Astrocyte (in vitro differentiated cells and primary cell): ENCODE measurements at places on chromosomes 1 and 21.

GRCh38 chr21:37468909-37469308 lies 102.3 kb downstream of the DYRK1A start:
- no peak for DNase-seq

DNA sequence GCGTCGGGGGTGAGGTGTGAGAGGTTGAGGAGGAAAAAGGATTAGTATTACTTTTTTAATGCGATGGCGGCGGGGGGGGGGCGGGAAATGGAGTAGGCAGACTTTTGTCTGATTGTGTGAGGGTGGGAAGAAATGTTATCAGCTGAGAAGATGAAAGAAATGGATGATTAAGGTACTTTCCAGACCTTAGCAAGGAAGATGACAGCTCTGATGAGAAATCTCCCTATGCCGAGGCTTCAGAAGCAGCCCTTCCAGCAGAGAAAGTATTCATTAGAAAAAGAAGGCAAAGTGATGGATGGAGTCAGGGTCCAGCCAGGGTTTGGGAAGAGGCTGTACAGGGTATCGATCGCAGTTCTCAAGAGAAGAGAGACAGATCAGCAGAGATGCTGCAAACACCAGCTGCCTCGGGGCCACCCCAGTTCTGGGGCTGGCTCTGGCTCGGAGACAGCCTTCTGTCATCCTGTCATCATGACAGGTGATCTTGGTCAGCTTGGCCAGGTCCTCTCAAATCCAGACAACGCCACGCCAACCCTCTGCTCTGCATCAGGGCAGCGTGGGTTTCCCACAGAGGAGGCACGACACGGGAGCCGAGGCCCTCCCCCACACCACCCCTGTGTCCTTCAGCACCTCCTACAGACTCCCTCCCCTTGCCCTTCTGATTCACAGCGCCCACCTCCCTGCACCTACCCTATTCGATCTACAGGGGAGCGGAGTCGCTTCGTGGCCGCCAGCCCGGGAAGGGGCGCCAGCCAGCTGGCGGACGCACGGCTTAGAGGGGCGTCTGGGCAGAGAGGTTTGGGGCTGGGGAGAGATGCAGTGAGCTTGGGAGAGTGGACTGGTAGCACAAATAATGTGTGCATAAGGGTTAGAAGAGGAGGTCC lies 674 bp upstream of the ATXN7L2 start:
- DNase-seq: no peak

DNA sequence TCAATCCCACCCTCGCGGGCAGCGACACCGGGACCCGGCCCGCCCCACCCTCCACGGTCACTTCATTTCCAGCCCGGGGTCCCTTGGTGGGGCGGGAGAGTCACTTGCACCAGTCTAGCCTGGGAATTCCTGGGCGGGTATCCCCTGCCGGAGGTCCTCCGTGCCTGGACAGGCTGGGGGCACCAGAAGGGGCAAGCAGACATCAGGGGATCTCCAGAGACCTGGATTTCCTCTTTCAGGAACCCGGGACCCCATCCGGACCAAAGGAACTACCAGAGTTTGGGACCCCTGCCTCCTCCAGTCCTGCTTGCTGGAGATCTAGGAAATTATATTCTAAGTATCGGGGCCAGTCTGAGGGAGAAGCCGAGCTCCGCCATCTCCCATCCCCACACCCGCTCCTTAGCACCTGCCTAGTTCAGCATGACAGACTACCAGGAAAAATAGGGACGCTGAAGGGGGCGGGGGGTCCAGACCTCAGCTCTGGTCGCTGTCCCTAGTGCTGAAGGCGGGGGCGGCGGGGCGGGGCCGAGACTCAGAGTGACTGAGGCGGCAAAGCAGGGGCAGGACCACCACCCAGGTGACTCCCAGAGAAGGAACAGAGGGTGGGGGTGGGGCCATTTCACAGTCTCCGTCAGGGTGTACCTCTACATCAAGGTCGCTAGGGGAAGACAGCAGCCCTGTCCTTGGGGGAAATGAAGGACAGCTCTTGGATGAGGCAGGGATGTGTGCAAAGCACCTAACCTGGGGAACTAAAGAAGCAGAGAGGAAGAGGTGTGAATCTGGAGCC lies 832 bp downstream of the HCN3 start:
- DNase-seq: no peak

GRCh38 chr1:178093951-178094738 lies at the start of gene RASAL2:
RASAL2 (plus strand) TSS chr1:178094104; CDS start chr1:178094493, 389 bp downstream.
- peak; percentile 34 for DNase-seq

- DNase-seq: no peak
Measured at GRCh38 chr21:25709684-25710265, 24.9 kb downstream of the ATP5PF start.

- DNase-seq: no peak
Measured at GRCh38 chr1:24179251-24179840, 7.7 kb downstream of the IFNLR1 start.

DNA sequence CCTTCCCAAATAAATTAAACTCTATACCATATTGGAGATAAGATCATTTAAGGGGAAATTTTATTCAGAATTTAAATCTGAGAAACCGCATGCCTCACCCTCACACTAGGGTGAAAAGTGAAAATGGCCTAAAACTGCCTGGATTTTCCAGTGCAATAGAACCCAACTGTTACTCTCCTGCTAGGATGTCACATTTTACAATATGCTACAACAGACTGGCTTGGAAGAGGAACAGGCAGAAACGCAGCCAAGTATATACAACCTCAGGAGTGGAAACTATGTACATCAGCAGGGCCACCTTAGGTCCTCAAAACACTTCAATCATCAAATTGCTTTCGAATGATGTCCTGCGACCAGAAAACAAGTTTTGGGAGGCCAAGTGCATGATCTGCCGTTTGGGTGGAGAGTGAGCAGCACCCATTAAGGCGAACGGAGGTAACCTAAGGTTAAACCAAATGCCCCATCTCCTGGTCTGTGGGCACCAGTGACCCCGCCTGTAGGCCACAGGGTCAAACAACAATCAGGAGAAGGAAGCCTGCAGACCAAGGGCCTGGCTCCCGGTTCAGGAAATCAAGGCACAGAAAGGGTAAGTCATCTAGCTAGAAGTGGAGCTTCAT lies 4.9 kb downstream of the RCAN1 start:
- no peak for DNase-seq

- no peak for DNase-seq
Measured at GRCh38 chr1:228871314-228872061, 136.2 kb downstream of the RHOU start.
